Stimulated activated CD4-positive, alpha-beta T cell treated with anti-CD3 and anti-CD28 coated beads, Interleukin-15, amount 100 ng/mL, for 48 hours (primary cell): ENCODE measurements at places on chromosomes 7 and 10.

- DNase-seq = no peak
Observed at GRCh38 chr10:130741901-130742855, 569.3 kb downstream of the TCERG1L start.

GRCh38 chr10:69439350-69439739 is 11.9 kb upstream of the TSPAN15 start:
- DNase-seq = no peak

DNA sequence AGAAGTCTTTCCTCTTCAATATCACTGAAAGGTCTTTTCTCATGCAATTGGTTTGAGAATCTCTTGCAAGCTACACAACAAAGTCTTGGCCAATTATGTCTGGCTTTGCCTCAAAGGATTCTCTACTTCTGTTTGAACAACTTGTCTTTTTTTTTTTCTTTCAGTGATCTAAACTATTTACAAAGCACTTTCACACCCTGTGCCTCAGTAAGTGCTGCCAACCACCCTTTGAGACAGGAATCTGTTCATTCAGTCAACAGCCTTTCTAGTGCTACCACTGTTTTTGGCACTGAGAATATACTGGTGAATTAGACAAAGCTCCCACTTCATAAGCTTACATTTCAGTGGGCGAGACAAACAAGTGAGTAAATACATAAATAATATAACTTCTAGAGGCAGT is 26.9 kb upstream of the SDK1 start:
- DNase-seq = no peak

GRCh38 chr7:42456267-42456666 is 219.3 kb upstream of the GLI3 start:
- DNase-seq = no peak

GRCh38 chr10:112775892-112776674 is 174.0 kb upstream of the TCF7L2 start:
- DNase-seq = no peak

DNA sequence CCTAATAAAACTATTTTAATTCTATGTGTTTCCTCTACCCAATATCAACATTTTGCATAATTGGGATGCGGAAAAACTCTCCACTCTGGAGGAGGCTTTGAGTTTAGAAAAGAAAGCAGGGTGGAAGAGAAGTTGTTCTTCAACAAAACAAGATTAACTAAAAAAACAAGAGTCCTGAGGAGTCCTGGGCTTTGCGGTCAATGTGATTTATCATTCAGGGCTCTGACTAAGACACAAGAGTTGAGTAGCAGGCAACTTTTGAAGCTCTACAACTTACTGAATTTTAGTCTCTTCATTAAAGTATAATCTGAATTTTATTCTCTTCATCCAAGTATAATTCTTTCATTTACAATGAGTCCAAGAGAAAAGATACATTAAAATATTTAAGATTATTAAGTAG is 18.3 kb upstream of the TMEM26 start:
- DNase-seq = no peak

DNA sequence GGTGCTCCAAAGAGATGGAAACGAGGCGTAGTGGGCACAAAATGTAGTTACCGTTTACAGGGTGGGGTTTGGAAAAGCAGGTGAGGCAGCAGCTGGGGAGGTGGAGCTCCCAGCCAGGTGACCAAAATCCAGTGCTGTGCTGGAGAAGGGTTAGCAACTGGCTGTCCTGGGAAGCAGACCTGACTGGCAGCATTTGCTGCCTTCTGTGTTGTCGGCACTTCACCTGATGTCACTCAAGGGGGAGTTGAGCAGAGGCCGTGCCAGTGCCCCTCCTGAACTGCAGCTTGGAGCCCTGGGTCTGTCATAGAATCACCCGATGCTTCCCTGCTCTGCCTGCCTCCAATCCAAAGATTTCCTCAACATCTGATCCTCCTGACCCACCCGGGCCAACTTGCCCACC is 12.8 kb downstream of the GCK start:
- DNase-seq = no peak

DNA sequence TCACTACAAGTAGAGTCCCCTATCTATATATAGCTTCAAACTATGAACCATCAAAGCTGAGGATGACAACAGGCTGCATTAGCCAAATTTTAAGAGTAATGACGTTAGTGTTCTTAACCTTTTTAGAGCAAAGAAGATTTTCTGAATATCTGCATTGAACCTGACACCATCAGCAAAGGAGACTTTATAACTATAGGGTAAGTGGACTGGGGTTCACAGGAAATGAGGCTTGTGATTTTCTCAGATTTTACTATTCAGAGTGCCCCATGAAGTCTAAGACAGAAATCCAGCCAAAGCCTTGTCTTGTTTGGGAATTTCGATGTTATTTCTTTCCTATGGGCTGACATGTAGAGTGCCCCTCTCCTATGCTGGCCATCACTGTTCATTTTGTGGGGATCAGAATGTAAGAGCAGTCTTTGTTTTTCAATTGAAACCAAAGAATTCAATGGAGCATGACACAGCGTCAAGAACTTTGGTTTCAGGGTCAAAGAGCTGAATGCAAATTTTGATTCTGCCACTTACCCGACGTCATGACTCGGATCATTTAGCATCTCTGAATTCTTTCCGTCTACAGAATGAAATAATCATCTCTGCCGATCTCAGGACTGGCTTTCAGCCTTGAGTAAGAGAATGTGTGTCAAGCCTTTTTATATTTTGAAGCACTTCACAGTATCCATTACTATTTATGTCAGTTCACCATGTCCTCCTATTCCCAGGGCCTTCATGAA is 52.7 kb downstream of the DENND11 start:
- DNase-seq = no peak

- DNase-seq = no peak
Observed at GRCh38 chr7:17580141-17580540, 281.7 kb downstream of the AHR start.

DNA sequence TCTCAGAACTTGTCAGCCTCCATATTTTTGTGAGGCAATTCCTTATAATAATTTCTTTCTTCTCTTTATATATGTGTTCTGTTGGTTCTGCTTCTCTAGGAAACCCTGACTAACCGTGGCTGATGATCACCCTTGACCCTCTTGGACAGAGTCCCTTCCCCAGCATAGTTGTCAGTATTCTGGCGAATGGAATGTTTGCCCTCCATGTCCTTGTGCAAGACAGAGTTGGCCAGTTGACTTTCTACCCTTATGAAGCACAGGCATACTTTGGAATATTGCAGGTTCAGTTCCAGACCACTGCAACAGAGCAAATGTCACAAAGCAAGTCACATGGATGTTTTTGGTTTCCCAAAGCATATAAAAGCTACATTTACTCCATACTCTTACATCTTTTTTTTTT is 297.7 kb upstream of the SHH start:
- DNase-seq = no peak

DNA sequence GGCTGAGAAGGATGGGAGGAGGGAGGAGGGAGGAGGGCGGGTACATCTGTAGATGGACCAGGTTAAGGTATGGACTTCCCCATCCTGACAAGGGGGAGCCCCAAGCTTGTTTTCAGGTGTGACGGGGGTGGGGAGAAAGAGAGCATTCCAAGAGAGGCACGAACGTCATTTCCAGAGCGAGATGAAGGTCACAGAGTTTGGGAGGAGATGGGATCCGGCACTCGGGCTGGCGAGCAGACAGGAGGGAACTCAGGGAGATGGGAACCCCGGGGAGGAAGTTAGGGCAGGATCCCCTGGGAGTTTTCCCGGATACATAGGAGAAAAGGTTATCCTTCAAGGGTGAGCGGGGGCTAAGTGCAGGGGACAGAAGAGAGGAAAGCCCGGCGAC is 118.8 kb downstream of the CUX1 start:
- no peak for DNase-seq

GRCh38 chr7:6031567-6031966 is 391 bp downstream of the ANKRD61 start:
- no peak for DNase-seq

GRCh38 chr10:10209167-10209566 is 808.5 kb upstream of the CELF2 start:
- DNase-seq = no peak

- no peak for DNase-seq
Observed at GRCh38 chr7:118794419-118794818, 569.9 kb downstream of the ANKRD7 start.

GRCh38 chr7:77903597-77903996 is 105.0 kb downstream of the PHTF2 start:
- no peak for DNase-seq

DNA sequence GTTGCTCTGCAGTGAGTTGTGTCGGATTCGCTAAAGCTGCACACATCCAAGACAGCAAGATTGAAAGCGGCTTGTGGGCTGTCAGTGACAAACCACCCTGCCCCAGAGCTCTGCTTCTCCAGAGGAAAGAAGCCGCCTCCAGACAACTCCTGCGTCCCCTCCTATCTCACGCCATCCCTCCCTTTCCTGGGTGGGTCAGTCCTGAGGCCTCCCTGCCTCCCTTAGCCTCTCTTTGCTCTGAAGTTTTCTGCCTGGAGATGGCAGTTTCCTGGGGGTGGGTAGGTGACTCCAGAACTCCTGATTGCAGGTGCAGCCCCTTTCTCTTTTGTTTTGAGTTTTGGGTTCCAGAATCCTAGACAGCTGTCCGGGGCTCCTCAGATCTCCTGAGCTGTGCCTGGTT is 78.7 kb downstream of the EMX2 start:
- no peak for DNase-seq

- no peak for DNase-seq
Observed at GRCh38 chr10:100357059-100357858, 10.2 kb downstream of the SCD start.

DNA sequence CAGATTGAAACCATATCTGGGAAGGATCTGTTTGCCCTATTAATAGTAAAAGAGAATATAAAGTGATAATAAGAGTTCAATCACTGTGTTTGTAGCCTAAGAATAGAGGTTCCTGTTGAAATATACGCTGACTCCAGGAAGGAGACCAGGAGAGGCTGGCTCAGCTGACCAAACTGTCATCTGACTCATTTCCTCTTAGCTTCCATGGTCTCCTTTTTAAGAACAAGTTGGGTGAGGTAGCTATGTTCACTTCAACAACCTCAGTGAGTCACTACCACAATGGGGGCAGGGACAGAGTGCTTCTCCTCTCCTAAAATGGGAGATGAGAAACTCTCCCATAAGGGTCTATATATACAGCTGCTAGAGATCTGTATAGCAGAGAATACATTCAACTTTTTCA is 543.3 kb downstream of the CALN1 start:
- DNase-seq = no peak

GRCh38 chr7:24755541-24756407 is 1.5 kb downstream of the GSDME start:
- no peak for DNase-seq

DNA sequence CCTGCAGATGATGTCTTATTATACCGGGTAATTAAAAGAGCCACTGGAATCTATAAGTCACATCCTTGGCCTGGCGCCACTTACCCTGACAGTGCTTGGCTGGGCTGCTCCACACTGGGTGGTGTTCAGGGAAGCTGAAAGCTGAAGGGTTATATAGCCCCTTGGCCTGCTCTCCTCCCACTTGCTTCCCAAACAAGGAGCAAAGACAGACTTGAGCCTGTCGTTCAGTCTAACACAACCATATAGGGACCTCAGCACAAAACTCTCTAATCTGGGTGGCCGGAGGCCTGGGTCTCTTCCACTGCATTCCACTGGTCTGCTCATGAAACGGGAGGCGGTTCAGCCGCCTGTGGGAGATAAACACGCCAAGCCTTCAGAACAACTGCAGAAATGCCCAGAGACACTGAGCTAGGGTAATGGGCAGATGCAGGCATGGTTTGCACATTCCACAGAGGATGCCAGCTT is at the start of gene ACTA2:
ACTA2 (minus strand) TSS at position 127 of the 465 bp plus-strand sequence. CDS start 3,843 bp downstream, outside the sequence.
- no peak for DNase-seq

GRCh38 chr10:14009371-14010100 is 321.2 kb downstream of the FRMD4A start:
- DNase-seq = peak; percentile 54

DNA sequence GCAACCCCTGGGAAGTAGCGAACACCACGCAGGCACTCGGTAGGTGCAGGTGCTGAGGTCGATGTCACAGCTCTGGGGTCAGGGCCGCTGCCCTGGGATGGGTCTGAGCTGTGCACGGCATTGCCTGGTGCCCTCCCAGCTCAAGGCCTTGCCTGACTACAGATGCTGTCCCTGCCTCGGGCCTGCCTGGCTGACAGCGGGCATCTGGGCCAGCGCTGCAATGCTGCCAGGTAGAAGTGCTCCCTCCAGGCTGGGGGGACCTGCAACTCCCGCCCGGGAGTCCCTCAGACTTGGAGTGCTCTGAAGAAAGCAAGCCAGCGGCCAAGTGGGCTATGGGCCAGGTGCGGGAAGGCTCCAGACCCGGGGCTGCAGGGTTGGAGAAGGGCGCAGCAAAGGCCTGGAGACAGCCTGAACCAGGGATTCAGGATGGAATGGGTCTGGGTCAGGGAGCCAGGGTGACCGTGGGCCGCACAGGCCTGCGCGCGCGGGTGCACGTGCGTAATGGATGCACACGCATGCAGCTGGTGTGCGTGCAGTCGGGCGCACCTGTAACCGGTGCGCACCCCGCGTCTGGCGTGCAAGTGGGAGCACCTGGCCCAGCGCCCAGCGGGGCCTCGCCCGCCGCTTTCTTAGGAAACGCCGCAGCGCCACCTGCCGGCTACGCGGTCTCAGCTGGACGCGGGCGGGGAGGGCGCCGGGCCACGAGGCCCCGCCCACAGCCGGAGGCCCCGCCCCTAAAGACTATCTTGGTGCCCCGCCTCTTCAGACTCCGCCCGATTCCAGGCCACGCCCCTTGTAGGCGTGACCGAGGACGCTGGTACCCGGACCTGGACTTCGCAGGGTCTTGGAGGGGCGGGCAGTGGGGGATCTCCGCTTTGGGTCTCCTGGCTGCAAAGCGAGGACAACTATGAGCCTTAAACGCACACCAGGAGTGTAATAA is 46.7 kb downstream of the MICALL2 start:
- DNase-seq = peak; percentile 90

- no peak for DNase-seq
Observed at GRCh38 chr10:128049226-128050120, 76.8 kb downstream of the MKI67 start.

GRCh38 chr7:103809229-103809994 is 180.0 kb downstream of the RELN start:
- DNase-seq = no peak

GRCh38 chr7:78172267-78172757 is 373.7 kb downstream of the PHTF2 start:
- DNase-seq = no peak

- no peak for DNase-seq
Observed at GRCh38 chr7:11315666-11316258, 342.1 kb downstream of the PHF14 start.

DNA sequence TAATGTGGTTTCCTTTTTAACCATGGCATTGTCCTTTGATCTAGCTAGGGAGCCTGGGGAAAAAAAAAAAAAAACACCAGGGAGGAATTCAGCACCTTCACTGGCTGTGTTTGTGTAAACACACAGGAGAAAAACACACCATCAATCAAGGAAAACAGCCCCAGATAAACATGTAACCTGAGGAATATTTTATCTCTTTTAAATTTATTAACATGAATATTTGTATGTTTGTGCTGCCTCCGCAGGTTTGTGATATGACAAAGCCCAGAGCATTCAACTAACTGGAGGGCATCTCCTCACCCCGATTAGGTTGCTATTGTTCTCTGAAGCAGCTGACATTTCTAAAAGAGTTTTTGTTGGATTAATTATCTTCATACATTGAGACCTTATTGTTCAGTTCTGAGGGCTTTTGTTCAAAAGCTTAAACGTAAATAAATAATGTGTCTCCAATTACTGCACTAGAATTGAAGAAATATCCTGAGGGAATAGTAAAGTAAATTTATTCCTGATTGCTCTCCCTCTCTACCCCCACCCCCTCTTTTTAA is 89.4 kb upstream of the SEMA3E start:
- DNase-seq = no peak

GRCh38 chr7:46290374-46291049 is 369.4 kb upstream of the IGFBP3 start:
- no peak for DNase-seq
